CD4-positive, alpha-beta T cell treated with Interleukin-1 beta for 1 hour (primary cell): ENCODE measurements at places on chromosomes 12 and 14.
A peak's percentile ranks its signal among the peaks of the same experiment; 100 is the strongest.

DNA sequence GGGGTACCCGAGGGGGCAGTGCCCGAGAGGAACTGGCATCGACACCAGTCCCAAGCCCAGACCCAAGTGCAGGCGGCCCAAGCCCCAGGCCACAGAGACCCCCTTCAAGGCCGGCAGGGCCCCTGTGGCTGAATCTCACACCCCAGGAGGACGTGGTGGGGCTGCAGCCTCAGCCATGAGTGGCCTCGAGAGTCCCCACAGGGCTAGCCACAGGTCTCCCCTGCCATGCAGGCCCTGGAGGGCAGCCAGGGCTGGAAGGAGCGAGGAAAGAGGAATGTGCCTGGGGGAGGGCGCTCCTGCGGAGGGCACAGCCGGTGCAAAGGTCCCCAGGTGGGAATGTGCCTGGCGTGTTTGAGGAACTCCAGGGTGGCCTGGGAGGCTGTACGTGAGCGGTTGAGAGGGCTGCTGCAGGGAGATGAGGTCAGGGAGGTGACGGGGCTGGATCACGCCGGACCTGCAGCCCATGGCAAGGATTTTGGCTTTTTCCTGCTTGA, 86.1 kb downstream of the NCOR2 start:
- DNase-seq = no peak

DNA sequence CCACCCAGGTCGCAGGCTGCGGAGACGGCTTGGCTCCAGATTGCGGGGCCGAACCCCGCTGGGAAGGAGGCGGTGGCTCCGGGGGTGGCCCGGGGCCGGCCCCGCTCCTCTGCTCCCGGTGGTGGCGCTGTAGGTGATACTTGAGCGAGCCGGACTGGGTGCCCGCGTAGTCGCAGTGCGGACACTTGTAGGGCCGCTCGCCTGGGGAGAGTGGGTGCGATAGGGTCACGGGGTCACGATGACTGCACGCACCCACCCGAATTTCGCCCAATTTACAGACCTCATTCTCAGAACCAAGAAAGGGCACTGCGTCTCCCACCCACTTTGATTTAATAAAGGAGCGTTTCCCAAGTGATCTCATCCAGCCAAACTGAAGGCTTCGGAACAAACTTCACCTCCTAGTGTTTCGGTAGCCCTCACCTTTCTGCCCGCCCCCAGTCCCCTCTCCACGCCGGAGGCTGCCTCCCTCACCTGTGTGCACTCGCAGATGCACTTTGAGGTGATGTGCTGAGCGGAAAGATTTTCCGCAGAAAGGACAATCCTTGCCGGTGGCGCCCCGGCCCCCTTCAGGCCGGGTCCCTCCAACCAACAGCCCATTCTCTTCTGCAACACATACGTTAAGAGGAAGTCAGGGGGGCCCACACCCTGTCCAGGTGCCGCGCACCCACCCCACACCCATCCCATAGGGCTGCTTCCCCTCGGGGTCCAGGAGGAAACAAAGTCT, 7.4 kb downstream of the ZNF219 start:
- no peak for DNase-seq

DNA sequence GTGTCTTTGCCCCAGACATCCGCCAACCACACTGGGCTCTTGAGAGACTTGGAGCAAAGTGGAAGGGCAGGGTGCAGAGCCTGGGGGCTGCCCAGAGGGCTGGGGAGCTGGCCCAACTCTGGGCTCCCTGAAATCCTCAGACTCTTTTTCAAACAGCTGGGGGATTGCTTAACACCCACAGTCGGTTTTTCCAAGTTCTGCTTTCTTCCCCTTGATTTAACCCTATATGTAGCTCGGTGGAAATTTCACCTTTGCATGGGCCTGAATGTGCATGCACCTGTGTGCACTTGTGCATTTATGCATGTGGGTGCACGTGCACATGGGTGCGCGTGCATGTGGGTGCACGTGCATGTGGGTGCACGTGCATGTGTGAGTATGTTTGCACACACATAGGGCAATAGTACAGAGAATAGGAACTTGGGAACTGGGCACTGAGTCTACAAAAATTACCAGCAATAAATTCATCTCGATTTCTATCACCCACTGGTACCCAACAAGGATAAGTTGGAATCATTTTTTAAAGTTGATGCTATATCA, 52.3 kb upstream of the RFLNA start:
- no peak for DNase-seq

DNA sequence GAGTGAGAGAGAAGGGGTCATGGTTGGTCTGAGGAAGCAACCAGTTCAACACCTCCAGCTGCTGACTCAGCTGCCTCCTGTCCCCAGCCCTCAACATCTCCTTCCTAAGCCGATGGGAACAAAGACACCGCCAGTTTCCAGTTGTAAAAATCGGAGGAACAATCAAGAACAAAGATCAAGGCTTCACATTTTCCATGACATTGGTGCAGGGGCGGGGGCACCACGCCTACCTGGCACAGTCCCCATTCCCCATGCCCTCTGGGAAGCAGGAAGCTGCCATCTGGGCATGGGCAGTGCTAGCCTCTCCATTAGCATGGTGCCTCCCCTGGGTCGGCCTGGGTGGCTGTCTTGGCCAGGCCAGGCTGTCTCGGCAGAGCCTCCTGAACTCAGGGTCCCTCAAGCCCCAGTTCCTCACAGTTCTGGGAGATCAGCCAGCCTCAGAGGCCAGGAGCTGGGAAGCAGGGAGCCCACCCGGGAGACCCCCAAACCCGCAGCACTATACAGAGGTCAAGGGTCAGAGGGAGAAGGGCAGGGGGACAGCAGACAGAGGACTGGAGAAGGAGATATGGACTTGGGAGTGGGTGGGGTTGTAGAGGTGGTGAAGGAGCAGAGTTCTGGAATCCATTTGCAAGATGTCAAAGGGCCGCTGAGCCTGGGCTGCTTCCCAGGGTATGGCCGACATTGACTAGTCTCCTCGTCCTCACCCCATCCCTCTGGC, 19.6 kb upstream of the TMEM106C start:
- DNase-seq = no peak

GRCh38 chr12:110312581-110313360, 31.7 kb downstream of the ATP2A2 start:
- peak; percentile 12 for DNase-seq

- no peak for DNase-seq
These were observed 159.3 kb downstream of the PDE3A start for GRCh38 chr12:20527417-20528163.

DNA sequence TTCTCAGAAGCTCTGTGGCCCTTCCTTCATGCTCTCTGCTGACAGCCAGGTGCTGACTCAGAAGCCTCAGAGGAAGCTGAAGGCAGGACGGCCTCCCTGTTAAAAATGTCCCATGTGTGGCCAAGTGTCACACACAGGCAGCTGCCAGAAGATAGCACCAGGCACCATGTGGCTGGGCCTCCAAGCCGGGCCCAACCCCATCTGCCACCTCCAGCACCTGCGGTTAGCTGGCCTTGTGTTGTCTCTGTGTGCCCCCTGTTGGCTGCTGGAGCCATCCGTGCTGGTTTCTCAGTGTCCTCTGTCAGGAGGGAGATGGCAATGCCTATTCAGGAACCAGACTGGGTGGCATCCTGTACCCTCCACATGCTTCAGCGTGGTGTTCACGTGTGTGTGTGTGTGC, 63.2 kb downstream of the TSPAN11 start:
- no peak for DNase-seq

- peak; percentile 71 for DNase-seq
These were observed 7.6 kb downstream of the EVL start for GRCh38 chr14:100072783-100073346.

DNA sequence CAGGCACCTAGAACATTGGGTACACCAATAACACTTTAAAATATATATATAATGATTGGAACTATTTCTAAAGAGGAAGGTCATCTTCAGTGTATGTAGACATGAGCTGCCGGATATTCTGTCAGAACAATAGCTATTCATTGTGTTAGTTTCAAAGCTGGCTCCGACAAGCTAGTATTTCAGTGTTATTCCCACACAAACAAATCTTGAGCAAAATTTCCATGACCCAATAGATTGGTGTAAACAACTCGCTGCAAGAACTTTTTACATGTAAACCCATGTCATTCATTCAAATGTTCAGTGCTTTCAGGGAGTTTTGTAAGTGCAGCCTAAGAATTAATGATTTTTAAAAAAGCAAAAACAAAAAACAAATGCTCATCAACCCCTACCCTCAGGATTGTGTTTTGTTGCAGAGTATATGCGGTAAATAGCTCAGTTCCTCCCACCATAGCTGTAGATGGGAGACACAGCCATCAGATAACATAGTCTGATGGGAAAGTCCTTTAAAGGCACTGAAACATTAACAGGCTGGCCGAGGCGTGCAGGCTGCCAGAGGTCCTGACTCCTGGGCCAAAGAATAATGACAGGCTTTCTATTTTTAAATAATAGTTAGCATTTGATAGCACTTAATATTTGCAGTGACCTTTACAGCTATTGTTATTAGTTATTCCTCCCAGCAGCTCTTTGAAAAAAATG, 150.3 kb upstream of the ARHGAP5 start:
- DNase-seq = no peak

DNA sequence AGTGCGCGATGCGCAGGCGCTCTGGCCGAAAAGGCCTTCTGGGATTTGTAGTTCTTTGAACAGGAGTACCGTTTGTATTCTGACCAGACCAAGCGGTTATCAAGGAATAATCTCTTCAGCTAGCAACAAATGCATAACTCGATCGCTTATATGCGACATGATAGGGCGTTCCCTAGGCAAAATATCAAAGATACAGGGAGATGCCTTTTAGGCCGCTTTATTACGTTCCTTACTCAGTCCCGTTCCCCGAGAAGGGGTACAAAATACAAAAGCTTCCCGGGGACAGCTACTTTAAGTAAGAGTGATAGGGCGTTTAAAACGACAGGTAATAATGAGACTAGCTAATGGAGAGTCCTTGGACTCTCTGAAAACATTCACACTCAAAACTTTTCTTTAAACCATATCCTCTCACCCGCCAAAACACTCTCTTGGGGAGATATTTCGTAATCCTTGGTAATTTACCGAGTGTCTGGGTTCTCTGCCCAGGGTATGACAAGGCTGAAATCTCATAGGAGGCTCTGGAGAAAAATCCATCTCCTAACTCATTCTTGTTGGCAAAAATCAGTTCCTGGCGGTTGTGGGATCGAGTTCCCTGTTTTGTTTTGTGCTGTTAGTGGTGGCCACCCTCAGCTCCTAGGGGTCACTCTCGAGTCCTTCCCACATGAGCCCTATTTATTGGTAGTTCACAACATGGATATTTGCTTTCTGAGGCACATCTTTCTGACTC, 412 bp upstream of the SNW1 start:
- DNase-seq = no peak

DNA sequence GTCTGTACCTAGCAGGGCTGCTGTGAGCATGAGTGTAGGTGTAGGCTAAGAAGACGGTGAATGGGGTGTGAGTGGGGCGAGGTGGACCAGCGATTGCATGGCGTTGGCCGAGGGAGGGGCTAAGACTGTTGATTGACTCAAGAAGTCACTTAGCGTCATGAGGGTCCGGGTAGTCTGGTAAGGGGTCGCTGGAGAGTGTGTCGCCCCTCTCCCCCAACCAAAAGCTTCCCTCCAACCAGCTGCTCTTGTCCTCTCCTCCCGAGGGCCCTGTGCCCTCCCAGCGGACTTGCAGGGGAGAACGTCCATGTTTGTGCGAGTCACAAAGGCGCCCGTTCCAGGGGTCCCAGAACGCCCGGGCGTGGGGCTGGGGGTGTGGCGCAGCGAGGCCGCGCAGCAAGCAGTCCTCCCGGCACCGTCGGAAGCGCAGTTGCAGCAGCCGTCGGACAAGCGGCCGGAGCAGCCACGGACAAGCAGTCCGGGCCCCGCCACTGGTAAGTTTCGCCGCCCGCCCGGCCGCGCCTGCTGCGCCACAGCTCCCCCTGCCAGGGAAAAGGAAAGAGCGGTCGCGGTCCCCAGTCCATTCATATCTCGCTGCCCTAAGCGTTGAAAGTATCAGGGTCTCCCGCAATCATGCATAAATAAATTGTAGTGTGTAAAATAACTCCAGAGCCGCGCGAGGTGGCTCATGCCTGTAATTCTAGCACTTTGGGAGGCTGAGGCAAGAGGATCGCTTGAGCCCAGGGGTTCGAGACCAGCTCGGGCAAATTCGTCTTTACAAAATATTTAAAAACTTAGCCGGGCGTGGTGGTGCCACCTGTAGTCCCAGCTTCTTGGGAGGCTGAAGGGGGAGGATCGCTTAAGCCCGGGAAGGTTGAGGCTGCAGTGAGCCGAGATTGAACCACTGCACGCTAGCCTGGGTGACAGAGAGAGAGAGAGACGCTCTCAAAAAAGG, at the start of gene CCDC63:
TSS of gene CCDC63 (plus strand) at position 373 of the 952 bp plus-strand sequence. CDS start 5,968 bp downstream, outside the sequence.
- peak; percentile 38 for DNase-seq

- DNase-seq = no peak
These were observed 76.8 kb downstream of the COX16 start for GRCh38 chr14:70282666-70283065.

- DNase-seq = no peak
These were observed 48.0 kb downstream of the USP15 start for GRCh38 chr12:62308201-62308600.

DNA sequence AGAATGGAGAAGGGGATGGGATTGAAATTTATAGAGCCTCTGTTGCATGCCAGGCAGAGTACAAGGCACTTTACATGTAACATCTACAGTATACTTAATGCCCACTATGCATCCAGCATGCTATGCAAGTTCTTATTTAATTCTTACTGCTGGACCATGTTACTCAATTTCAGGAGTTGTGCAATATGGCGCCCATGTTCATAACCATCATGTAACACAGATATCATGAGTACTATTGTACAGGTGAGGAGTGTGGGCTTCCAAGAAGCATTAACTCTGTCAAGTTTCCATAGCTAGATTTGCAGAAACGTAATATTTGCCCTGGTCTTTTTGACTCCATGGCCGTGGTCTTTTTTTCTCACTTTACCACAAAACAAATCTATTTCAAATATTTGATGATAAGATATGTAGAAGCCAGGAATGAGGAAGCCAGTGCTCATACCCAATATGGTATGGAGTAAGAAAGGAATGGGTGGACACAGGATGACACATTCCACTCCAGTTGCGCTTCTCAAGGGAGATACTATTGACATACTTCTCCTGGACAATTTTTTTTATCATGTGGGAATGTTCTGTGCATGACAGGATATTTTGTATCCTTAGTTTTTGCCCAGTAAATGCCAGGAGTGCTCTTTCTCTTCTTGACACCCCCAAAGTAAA, 191.8 kb downstream of the C12orf75 start:
- no peak for DNase-seq

DNA sequence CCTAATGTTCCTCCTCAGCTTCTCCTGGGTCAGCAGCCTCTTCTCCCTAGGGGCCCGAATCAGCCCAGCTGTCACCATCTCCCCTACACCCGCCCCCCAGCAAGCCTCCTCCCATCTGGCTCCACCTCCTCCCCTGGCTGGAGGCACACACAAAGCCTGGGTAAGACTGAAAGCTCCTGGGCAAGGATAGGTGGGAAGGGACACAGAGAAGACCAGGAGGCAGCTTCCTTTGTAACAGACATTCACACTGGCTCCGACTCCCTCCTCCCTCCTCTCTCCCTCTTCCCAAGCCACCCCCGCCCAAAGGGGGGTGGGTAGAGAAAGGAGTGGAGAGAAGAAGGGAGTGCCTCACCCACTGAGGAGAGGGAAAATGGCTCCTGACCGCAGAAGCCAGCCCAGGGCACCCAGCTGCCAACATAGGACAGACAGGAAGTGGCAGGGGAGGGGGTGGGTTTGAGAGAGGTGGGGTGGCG, 4.0 kb downstream of the CHD4 start:
- DNase-seq = peak; percentile 49

GRCh38 chr14:100786576-100787219, 39.2 kb upstream of the MEG3 start:
- no peak for DNase-seq

GRCh38 chr12:52603314-52603713, 2.1 kb upstream of the KRT72 start:
- DNase-seq = peak; percentile 17

- no peak for DNase-seq
These were observed 79.4 kb downstream of the LIN7A start for GRCh38 chr12:80858356-80858755.

- DNase-seq = no peak
These were observed 9.4 kb upstream of the CNIH1 start for GRCh38 chr14:54450535-54450934.
